ENCODE measurements at places on chromosomes 4 and X.

DNA sequence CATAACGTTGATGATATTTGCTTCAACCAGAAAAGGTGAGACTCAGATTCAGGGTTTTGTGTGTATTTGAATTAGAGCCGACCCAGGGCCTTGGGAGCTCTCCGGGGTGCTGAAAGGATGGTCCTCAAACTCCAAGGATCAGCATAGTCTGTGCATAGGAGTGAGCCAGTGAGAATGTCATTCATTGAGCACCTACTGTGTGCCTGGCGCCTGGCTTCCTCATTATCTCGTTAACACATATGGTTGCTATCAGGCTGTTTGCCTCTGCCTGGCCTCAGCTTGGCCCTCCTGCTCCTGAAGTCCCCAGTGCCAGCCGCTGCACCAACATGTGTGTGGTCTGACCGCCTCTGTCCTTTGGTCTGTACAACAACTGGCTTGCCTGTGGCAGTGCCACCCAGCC lies 25.1 kb upstream of the JAKMIP1 start:
- DNase-seq, result no peak

GRCh38 chr4:22410645-22411247 lies 105.1 kb downstream of the ADGRA3 start:
- no peak for DNase-seq

GRCh38 chrX:107559506-107559905 lies 68.8 kb upstream of the PRPS1 start:
- no peak for DNase-seq

DNA sequence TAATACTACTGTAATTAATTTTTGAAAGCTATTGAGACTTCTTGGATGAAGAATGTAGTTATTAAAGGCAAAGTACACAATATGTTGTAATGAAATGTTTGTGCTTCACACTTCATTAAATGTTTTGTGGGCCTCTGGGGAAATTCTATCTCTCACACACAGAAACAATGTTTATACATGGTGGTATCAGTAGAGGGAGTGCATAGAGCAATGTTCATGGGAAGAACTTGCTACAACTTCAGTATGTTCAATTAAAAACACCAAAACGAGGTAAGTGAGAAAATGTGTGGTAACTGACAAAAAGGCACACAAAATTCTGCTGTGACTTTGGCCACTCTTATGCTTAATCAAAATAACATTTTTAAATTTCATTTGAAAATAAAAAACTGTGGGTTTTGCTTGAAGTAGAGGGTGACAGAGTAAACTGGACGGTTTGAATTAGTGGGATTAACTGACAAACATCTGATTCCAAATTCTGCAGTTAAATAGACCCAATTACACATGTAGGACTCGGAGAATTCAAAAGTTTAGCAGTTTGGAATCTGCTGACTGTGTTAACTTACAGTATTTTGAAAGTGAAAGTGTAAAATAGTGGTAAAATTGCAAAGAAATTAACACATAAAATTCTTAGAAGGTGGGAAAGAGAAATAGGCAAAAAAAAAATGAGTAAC lies 111.4 kb upstream of the TTC29 start:
- no peak for DNase-seq

GRCh38 chrX:46757052-46757451 lies 1.9 kb downstream of the SLC9A7 start:
- DNase-seq, result no peak

- no peak for DNase-seq
Observed at GRCh38 chr4:19301527-19301926, 950.2 kb upstream of the SLIT2 start.

- DNase-seq, result no peak
Observed at GRCh38 chr4:2852481-2852921, 8.9 kb downstream of the ADD1 start.

DNA sequence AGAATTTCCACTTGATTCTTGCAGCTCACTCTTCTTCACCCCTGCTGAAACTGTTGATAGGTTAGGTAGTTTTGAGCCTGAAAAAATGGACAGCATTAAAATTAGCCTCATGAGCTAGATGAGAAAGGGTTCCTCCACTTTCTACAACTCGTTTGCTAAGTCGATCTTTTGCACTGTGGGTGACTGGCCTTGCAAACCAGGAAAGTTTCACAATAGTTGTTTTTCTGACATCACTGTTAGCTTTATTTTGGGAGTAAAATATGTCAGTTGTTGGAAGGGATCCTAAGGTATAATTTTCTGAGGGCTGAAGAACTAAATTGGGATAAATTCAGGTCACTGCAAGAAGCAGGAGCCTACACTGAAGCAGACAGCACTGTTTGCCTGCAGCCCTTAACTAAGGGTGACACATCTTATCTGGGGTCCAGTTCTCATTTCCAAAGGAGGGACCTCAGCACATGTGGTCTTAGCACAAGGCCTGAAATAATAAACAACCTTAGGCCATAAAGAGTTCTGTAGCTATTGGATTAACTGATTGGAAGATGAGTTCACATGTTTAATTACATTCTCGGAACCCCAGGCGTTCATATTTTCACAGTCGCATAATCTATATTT lies 29.1 kb downstream of the ANAPC4 start:
- DNase-seq, result no peak

DNA sequence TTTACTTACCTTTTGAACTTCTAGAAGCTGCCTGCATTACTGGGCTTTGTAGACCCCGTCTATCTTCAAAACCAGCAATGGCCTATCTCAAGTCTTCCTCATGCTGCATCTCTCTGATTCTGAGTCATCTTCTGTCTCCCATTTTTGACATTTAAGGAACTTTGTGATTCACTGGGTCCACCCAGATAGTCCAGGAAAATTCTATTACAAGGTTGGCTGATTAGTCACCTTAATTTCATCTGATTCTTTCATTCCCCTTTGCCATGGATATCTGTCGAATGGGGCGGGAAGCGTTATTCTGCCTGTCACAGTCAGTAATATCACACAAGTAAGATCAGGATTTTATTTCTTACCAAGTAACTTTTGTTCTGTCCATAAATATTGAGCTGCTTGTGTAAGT lies 618.0 kb downstream of the CCSER1 start:
- no peak for DNase-seq

DNA sequence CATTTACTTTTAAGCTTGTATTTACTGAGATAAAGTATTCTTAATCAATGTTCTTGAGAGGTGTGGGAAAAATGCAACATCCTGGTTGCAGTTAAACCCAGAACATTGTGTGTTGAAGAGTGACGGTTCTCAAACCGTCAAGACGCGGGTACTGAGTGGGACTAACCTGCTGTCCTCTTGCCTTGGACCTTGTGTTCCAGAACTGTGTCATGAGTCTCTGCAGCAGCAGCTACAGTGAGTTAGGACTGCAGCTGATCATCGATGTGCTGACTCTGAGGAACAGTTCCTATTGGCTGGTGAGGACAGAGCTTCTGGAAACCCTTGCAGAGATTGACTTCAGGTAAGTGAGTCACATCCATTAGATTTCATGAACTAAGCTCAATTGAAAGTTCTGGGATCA lies 59.7 kb downstream of the HTT start:
- DNase-seq, result no peak

Measured in stimulated activated CD8-positive, alpha-beta memory T cell treated with anti-CD3 and anti-CD28 coated beads, Interleukin-15, amount 100 ng/mL, for 4 hours (primary cell).